ENCODE measurements at places on chromosomes 16 and 17.

DNA sequence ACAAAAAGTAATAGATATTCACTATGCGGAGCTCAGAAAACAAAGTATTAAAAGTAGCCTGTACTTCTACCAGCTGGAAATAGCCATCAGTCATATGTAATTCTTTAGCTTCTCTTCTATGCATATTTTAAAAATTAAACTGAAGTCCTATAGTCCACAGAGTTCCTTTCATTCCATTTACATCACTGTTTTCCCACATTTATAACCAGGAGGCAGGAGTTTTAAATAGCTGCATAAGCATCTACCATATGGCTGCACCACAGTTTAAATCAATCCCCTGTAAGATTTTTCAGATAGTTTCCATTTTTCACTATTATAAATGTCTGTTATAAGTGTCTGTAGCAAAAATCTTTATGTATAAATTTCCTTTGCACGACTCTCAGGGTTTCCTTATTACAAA, 45.1 kb downstream of the ZFHX3 start:
- DNase-seq: no peak

GRCh38 chr16:50692999-50693781, at the start of gene NOD2:
NOD2 (plus strand) TSS chr16:50693606; CDS start chr16:50699496, 5,890 bp downstream.
- DNase-seq: no peak

DNA sequence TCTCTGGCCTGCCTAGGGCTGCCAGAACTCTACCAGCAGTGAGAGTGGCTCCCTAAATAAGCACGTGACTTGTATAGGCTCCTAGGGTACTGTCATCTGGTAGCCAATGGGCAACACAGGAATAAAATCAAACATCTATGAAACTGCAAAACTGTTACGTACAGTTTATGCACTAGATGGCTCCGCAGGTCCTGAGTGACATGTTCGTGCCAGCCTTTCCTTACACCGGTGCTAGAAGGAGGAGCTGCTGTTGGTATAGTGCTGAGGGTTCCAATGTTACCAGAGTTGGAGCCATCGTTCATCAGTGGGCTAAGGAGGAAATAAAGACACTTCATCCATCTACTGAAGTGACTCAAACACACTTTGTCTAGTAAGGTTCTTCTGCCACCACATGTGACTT, 63.2 kb upstream of the TRAP1 start:
- peak; percentile 12 for DNase-seq

- DNase-seq: no peak
Observed at GRCh38 chr17:10292057-10292937, 80.5 kb downstream of the MYH13 start.

DNA sequence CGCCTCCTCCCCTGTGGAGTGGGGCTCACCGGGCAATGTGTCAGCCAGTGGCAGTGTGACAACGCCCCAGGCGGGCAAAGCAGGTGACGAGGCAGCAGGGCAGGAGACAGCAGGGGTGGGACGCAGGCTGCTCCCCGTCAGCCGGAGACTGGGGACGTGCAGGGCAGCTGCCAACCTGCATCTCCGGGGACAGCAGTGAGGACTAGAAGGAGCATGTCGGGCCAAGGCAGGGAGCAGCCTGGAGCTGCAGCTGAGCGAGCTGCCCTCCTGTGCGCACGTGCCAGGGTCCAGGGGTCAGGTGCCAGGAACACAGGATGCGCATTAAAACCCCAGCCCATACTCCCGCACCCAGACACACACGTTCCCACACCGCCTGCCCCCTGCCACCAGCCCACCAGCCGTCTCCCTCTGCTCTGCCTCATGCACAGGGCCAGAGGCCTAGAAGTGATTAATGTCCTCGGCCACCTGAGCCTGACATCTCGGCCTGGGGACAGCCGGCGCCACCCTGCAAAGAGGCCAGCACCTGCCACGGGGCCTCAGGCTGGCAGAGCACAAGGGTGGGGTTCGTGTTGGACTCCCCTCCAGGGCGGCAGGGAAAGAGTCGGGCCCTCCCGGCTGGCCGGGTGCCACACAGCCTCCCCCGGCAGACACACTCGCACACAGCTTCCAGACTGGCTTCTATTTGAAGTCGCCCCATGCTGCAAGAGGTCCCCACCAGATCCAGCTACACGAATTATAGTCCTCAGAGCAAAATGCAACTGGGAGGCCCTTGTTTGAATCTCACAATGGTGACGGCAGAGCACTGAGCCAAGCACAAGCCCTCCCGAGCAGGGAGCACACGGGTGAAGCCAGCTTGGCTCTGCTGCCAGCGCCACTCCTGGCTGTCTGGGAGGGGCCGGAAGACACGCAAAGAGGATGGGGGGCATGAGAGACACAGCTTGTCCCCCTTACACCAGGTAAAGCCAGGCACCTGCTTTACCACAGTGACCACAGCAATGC, 90.4 kb downstream of the RBFOX3 start:
- no peak for DNase-seq

- DNase-seq: no peak
Observed at GRCh38 chr16:49350265-49351095, 23.1 kb upstream of the C16orf78 start.

- peak; percentile 80 for DNase-seq
Observed at GRCh38 chr17:30336369-30337171, 2.7 kb upstream of the TMIGD1 start.

- DNase-seq: no peak
Observed at GRCh38 chr16:74487634-74488495, 66.6 kb upstream of the CLEC18B start.

GRCh38 chr17:30021708-30022317, 80.4 kb downstream of the EFCAB5 start:
- DNase-seq: peak; percentile 56

DNA sequence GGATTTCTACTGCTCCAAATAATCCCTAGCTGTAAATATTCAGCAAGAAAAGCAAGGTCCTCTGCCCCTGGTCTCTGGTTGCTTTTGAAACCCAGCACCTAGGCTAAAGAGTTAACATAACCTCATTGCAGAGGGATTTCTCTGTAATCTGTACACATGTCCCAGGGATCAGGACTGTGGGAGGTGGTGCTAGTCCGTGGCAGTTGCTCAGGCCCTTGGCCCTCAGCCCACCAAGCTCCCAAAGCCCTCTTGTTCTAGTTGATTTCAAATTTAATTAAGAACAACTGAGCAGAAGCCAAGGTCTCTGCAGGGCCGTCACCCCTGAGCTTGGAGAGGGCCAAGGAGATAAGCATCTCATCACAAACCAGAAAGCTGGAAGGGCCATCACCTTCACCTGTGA, 181.1 kb downstream of the SOX9 start:
- DNase-seq: no peak

- DNase-seq: no peak
Observed at GRCh38 chr16:31108794-31109558, 790 bp downstream of the BCKDK start.

DNA sequence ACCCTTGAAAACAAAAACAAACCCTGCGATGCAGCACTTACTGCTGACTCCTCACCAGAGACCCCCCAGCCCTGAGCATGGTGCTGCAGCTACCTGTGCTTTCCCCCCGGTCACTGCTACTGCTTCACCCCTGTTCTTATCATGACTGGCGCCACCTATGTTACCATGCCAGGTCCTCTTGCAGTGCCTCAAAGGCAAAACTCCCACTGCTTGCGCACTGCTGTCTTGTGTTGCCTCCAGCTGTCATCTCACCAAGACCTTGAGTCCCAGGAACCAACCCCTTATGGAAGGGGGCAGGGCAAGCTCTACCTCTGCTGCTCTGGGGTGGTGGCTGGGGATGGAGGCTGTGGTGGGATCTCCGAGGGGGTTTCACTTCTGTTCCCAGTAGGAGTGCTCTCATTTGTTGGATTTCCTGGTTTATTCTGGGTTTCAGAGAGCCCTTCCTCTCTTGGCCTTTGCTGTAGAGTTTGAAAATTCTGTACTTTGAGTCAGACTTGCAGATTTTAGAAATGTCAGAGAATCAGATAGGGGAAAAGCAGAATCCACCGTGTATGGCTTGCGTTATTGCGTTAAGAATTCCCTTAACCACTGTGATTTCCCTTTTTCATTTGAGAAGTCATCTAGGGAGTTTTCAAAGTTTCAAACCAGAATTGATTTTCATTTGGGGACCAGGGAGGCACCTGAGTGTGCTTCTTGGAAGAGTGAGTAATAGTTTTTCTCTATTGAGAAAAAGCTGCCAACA, 96.6 kb downstream of the SPECC1 start:
- DNase-seq: no peak

GRCh38 chr17:61131585-61131984, 268.1 kb upstream of the TBX2 start:
- no peak for DNase-seq

- no peak for DNase-seq
Observed at GRCh38 chr16:84820305-84820684, 510 bp downstream of the CRISPLD2 start.

GRCh38 chr17:64554028-64554637, 47.4 kb downstream of the CEP95 start:
- DNase-seq: no peak

GRCh38 chr16:29198231-29198630, 208.3 kb downstream of the NPIPB11 start:
- no peak for DNase-seq

GRCh38 chr16:22753451-22753850, 60.5 kb upstream of the HS3ST2 start:
- no peak for DNase-seq

DNA sequence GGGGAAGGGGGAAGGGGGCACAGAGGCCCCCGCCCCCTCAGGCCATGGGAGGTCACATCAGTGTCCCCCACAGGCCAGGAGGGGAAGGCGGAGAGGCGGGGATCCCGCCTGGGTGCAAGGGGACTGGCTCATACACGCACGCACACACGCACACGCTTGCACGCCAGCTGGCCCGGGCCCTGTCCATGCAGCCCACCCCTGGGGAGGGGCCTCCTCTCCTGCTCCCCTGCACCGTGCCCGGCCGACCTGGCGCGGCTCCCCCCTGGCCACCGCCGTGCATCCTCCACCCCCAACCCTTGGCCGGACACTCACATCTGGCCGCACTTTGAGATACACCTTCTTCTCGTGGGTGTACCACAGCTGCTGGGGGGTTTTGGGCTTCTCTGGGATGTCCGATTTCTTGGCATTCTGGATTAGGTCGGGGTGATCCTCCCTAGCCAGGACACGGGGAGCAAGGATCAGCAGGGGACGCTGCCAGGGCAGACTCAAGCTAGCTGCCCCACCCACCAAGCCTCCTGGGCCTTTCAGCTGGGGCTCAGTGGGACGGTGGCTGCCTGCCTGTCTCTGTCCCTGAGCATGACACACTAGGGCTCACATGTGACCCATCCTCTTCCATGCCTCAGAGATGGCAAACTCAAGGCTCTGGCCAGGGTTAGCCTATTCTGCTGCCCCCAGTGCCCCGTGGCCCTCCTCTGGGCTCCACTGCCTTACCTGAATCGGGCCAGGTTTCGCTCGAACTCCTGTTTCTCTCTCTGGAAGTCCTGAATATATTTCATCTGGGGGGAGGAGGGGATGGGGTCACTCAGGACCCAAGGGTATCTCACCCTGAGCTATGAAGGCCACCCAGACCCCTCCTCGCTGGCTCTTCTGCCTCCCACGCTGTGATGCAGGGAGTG, 6.7 kb downstream of the UBTF start:
- no peak for DNase-seq

DNA sequence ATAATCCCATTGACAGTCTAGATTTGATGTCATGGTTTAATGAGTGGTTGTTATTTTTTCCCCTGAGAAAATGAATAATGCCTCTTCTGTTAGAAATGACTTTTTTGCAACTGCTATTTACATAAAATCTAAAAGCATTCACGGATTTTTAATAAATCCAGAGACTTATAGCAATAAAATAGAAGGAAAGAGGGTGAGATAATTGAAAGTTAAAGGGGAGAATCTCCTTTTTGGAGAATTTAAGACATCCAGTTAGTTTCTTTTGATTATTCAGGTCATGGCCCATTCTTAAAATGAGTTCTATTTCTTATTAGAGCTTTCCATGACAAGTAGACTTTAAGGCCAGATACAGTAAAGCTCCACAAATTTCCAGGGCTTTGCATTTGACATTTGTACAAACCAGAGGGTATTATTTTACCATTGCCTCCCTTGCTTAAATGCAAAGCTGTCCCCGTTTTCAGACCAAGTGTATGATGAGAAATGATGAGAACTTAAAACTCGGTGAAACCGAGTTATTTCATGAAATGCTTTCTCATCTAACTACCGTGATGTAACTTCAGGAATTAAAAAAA, 789.0 kb upstream of the SOX9 start:
- no peak for DNase-seq

DNA sequence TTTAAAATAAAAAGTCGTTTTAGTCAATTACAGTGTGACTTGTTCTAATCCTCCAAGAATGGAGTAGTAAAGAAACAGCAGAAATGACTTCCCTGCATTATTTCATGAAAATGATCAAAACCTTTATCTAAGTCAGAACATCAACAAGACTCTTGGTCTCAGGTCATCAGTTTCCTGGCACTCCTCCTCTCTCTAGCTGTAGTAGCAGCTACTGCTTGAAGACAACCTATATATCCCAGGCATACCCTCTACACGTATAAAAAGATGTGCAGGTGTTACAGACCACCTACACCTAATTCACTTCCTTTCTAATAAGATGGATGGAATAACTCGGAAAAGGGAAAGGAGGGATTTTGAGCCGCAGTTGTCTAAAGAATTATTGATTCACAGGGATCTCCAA, 1.6 kb upstream of the FBF1 start:
- no peak for DNase-seq

GRCh38 chr17:75118307-75118706, 8.5 kb downstream of the ARMC7 start:
- no peak for DNase-seq

DNA sequence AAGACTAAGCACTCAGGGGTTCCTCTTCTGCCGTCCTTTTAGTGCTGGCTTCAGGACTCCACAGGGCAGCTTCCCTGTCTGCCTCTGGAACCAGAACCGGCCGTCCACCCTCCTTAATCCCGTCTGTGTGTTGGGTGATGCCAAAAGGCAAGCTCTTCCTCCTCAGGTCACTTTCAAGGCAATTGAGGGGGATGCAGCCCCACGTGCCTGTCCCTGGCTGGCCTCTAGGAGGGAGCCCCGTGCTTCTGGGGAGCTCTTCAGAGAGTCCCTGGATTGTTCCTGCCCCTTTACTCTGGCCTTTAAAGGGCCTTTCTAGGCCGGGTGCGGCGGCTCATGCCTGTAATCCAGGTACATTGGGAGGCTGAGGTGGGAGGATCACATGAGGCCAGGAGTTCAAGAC, 77.1 kb downstream of the CRISPLD2 start:
- no peak for DNase-seq

DNA sequence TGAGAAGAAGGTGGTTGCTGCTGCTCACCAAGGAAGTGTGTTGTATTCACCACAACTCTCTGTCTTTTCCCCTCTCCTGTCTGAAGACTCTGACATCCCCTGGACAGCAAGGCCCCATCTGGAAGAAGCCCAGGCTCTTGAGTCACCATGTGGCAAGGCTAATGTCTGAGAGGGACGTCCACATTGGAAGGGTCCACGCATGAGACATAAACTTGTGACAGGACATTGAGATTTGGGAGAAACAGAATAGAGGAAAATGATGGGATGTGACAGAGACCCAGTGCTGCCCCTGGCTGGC, 176.5 kb downstream of the IRF8 start:
- DNase-seq: no peak
